Activated T-helper 1 cell treated with Interleukin-2 at 50 U/mL for 16 hours (primary cell): ENCODE measurements at places on chromosomes 2 and 18.

GRCh38 chr2:202009581-202009980, 24.1 kb upstream of the FZD7 start:
- no peak for DNase-seq

GRCh38 chr2:30208453-30208852, 22.9 kb upstream of the LBH start:
- no peak for DNase-seq

- DNase-seq: no peak
These were observed 3.2 kb downstream of the WBP1 start for GRCh38 chr2:74461187-74462053.

- no peak for DNase-seq
These were observed 45.4 kb upstream of the TMEM163 start for GRCh38 chr2:134764164-134764563.

GRCh38 chr2:234869969-234870368, 81.8 kb upstream of the SH3BP4 start:
- DNase-seq: no peak

GRCh38 chr2:154720651-154721050, 22.2 kb downstream of the KCNJ3 start:
- no peak for DNase-seq

DNA sequence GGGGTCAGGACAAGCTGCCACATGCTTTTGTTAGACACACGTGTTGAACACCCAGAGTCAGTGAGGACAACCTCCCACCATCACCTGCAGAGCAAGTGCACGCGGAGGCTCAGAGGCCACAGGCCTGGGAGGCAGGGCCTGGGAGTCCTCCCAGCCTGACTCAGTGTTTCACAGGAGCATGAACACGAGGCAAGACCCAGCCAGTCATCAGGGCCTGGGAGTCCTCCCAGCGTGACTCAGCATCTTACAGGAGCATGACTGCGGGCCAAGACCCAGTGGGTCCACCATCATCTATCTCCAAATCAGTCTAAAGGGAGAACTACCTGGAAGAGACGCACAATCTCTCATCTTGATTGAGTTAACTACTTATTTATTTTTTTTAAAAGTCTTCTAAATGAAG, 112.6 kb upstream of the PXDN start:
- no peak for DNase-seq

- DNase-seq: no peak
These were observed 17.0 kb downstream of the SH3BP4 start for GRCh38 chr2:234968631-234969305.

DNA sequence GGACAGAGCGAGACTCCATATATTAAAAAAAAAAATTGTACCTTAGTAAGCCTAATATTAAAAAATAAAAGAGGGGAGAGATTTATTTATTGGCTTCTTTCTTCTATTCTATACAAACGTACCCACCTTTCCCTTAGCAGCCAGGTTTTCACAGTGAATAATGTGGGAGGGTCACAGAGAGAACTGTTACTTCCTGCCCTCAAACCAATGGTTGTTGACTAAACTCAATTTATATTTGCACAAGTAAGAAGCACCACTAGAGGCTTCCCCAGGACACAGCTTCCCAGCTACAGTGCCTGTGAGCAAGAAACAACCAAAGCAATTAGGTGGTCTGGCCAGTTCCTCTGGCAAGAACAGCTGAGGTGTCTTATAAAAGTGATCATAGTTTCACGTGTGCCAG, 28.9 kb upstream of the GALR1 start:
- DNase-seq: no peak

- no peak for DNase-seq
These were observed 1977.7 kb upstream of the LRRTM1 start for GRCh38 chr2:82282111-82282882.

- DNase-seq: no peak
These were observed 359.8 kb upstream of the SALL3 start for GRCh38 chr18:78619854-78620253.

DNA sequence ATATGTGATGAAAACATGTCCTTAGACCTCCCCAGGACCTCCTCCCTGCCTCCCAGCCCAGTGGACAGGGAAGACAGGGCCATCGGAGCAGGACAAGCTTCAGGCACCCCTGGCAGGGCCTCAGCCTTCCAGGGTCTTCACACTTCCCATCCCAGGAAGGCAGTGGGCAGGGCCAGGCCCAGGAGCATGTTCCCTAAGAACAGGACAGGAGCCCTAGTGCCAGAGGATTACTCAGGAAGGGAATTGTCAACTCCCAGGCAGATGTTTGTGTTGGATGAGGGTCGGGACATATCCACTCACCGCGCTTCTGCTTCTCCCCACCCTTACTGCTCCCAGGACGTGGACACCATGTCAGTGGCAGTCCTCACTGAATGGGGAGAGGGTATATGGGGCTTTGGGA, 138.9 kb downstream of the TNS1 start:
- DNase-seq: no peak
